ENCODE measurements at places on chromosomes 5 and 9. TPM values are rescaled to one million over a fixed set of nuclear protein-coding genes. Genes with fewer than 3 reads are reported as not detected.

DNA sequence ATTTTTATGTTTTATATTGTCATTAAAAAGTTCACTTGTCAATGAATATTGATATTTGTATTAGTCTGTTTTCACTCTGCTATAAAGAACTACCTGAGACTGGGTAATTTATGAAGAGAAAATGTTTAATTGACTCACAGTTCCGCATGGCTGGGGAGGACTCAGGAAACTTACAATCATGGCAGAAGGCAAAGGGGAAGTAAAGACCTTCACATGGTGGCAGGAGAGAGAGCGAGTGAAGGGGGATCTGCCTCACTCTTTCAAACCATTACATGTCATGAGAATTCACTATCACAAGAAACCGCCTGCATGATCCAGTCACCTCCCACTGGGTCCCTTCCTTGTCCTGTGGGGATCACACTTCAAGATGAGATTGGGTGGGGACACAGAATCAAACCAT lies 27.4 kb downstream of the SRD5A1 start:
- no peak for DNase-seq
- no peaks in the 10 kb centered on the region for H3K27me3 ChIP-seq
- no peak overlapping the region for H3K4me3 ChIP-seq
- no peak overlapping the region for H3K27ac ChIP-seq

- H3K36me3 ChIP-seq, result no peaks in the 10 kb centered on the region
- no peak overlapping the region for H3K27ac ChIP-seq
- DNase-seq, result no peak
- H3K4me3 ChIP-seq, result no peak overlapping the region
- H3K27me3 ChIP-seq, result no peaks in the 10 kb centered on the region
Measured at GRCh38 chr5:35285011-35285410, 54.7 kb upstream of the PRLR start.

DNA sequence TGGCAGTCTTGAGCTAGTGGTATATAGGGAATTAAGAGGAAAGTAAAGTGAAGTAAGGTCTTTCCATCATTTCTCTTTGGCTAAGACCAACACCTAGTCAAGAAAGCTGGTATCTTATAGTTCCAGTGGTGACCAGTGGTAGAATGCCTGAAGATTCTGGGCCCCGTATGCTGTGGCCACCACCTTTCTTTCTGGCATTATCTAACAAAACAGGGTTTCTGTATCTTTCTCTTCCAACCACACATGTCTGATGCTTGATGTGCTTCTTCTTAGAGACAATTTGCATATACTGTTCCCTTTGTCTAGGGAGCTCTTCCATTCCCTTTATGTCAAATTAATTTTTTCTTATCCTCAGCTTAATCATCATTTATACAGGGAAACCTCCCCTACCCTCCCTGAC lies 109.9 kb upstream of the SSBP2 start:
- no peaks in the 10 kb centered on the region for H3K36me3 ChIP-seq
- no peaks in the 10 kb centered on the region for H3K27me3 ChIP-seq
- H3K27ac ChIP-seq, result no peak overlapping the region
- H3K4me3 ChIP-seq, result no peak overlapping the region
- peaks cover 13% of the 10 kb centered on the region for H3K4me1 ChIP-seq
- no peak for DNase-seq

DNA sequence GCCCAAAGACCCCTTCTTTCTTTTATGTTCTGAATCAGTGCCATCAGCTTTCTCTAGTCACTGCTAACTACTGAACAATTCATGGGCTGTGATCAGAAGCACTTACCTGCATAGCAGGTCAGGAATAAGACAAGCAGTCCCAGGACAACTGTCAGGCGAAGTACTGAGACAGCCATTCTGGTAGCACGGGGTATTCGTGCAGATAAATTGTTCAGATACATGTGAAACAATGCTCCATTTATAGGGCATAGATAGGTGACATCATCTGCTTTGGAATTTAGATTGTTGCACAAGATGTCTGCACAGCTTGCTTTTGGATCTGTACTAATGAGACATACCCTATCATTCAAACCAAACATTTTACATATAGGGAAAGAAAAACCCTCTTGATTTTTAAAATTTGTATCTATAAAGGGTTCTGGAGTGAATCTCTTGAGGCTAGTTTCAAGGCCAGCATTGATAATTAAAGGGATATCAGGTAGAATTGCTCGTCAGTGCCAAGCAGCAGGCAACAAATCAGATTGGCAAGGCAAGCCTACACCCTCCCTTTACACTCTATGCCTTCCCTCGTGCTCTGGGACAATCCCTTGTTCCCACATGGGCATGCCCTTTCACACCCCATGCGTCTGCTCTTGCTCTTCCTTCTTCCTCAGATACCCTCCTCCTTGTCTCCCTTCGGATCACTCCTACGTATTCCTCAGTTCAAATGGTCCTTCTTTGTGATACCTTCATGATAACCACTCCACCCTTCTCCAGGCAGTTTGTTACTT lies at the start of gene C5orf46:
TSS of gene C5orf46 (minus strand) at position 213 of the 770 bp plus-strand sequence. CDS start at position 176, 37 bp downstream.
- H3K27ac ChIP-seq, result no peak within 1 kb of the TSS
- no peaks in the 10 kb centered on the region for H3K4me1 ChIP-seq
- no peaks in the 10 kb centered on the region for H3K36me3 ChIP-seq
- no peak within 1 kb of the TSS for H3K4me3 ChIP-seq
- H3K27me3 ChIP-seq, result no peaks in the 10 kb centered on the region

DNA sequence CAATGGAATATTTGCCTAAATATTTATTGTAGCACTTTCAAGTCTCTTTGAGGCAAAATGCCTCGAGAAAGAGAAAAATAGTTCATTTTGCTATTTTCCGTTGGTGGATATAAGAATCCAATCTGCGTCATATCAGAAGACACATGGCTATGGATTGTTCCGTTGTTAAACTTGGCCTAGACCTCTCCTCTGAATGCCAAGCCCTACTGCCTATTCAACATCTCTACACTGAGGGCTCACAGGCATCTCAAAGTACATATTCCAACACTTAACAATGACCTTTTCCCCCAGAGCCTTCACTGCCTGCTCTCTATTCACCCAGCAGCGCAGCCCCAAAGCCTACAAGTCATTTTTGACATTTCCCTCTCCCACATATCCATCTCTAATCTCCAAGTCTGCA lies 350.1 kb downstream of the GLIS3 start:
- no peaks in the 10 kb centered on the region for H3K27me3 ChIP-seq
- H3K27ac ChIP-seq, result no peak overlapping the region
- no peak overlapping the region for H3K4me3 ChIP-seq
- no peak for DNase-seq

DNA sequence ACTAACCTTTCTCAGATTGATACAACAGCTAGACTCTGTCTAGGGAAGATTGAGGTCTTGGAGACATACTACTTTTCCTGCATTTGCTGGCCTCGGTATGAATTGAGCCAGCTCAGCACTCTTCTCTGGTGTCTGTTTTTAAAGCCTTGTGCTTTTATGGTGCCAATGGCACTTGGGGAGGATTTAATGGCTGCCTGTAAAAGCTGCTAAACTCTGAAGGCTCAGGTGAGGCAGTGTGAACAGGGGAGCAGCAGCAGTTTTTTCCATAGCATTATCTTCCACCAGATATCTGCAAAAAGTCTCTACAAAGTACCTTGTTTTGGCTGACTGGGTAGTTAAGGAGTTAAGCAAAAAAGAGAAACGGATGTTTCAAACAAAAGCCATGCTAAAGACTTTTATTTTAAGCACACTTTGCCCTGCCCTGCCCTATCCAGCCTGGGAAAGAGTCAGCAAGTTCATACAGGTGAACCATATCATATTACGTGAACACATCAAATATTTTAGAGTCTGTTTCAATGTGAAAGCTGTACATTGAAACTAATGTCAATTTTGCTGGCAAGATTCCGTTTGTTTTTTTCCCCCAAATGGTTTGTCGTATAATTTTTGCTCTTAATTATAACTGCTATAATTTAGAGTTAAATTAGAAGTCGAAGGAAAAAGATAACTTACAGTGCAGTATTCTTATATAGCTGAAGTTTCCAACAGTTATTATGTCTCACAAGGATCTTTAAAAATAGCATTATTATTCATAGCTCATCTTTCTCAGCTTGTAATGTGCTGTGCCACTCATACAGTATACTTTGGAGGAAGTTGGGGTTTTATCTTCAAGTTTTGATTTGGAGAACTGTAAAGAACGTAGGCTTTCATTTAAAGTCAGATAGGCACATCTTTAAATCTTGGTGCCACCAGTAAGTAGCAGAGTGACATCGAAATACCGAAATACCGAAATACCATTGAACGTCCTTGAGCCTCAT lies 424.1 kb upstream of the CD180 start:
- H3K36me3 ChIP-seq, result no peaks in the 10 kb centered on the region
- no peaks in the 10 kb centered on the region for H3K27me3 ChIP-seq
- DNase-seq, result no peak
- no peak overlapping the region for H3K4me3 ChIP-seq

DNA sequence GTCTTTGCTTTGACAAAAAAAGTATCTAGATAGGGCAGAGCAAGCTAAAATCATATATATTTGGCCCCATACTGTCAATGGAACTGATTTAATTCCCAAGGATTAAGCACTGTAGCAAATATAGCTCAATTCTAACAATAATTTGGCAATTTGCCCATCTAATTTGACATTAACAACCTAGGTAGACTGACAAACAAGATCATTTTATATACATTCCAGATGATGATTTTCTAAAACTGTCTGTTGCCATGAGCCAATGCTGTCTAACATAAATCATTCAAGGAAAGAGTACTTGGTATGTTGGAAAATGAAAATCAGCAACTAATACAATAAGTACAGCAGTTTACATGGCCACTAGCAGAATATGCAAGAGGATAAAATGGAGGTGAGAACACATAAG lies 32.1 kb downstream of the MCTP1 start:
- no peak overlapping the region for H3K4me3 ChIP-seq
- H3K36me3 ChIP-seq, result no peaks in the 10 kb centered on the region
- H3K4me1 ChIP-seq, result no peaks in the 10 kb centered on the region
- no peaks in the 10 kb centered on the region for H3K27me3 ChIP-seq
- no peak for DNase-seq

DNA sequence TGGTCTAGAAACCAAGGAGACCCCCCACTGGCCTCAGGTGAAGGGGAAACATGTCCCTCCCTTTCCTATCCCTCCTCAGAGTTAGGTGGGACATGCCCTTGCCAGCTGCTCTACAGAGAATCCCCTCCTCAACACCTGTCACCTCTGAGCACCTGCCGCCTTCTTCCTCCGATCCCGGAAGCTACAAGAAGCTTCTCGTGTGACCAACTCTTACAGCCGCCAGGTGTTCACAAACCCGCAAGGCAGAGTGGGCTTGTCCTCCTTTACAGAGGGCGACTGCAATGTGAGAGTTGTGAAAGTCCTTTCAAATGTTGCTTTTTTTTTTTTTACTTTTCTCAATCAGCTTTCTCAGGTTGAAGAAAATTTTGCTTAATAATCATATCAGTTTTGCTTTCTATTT lies 3.7 kb upstream of the ICE1 start:
- H3K27ac ChIP-seq, result no peak overlapping the region
- H3K27me3 ChIP-seq, result no peaks in the 10 kb centered on the region
- DNase-seq, result no peak

- no peaks in the 10 kb centered on the region for H3K27me3 ChIP-seq
- no peaks in the 10 kb centered on the region for H3K36me3 ChIP-seq
- DNase-seq, result no peak
Measured at GRCh38 chr5:109413458-109413857, 3.7 kb upstream of the PJA2 start.

DNA sequence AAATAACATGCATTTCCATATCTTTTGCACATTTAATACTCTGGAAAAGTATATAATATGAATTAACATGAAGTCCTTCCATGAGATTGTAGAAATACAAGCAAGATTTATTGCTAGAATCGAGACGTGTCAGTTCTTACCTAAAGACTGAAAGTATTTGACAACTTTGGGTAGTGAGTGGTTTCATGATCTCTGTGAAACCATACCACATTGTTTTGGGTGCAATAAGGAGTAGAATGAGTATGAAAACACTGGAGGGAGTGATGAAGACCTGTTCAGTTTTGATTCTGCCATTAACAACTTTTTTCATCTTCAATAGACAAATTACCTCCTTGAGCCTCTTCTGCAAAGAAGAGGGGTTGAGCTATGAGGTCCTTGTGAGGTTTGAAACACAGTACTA lies 133.7 kb downstream of the NUDT12 start:
- H3K4me3 ChIP-seq, result no peak overlapping the region
- no peaks in the 10 kb centered on the region for H3K27me3 ChIP-seq
- H3K36me3 ChIP-seq, result no peaks in the 10 kb centered on the region
- no peak for DNase-seq
- peak overlapping the region; percentile 24 for H3K27ac ChIP-seq

DNA sequence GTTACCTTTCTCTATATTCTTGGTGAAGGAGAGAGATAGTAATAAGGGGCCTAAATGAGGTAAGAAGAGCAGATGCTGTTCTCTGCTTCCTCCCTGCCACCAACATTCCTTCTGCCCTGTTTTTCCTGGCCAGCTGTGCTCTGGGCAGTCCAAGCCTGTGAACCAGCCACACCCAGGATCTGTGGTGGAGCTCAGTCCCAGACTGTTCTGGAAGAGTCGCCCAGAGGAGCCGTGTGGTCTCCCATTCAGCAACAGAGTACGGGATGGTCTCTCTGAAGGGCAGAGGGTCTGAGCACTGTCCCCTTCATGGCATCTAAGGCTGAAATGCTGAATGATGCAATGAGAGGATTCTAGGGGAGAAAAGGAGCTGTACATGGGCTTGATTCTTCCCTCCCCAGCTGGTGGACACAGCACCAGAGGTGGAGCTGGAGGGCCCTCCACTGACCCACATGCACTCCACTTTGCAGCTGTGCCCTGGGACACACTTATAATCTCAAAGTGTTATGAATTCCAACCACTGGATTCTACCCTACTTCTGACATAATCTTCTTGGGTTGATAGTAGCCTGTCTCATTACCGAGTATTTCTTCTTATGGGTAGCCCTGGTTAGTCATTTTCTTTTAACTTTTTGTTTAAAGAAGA lies 70.8 kb upstream of the RPS23 start:
- no peaks in the 10 kb centered on the region for H3K36me3 ChIP-seq
- peaks cover 23% of the 10 kb centered on the region for H3K4me1 ChIP-seq
- H3K4me3 ChIP-seq, result no peak overlapping the region
- no peak overlapping the region for H3K27ac ChIP-seq

DNA sequence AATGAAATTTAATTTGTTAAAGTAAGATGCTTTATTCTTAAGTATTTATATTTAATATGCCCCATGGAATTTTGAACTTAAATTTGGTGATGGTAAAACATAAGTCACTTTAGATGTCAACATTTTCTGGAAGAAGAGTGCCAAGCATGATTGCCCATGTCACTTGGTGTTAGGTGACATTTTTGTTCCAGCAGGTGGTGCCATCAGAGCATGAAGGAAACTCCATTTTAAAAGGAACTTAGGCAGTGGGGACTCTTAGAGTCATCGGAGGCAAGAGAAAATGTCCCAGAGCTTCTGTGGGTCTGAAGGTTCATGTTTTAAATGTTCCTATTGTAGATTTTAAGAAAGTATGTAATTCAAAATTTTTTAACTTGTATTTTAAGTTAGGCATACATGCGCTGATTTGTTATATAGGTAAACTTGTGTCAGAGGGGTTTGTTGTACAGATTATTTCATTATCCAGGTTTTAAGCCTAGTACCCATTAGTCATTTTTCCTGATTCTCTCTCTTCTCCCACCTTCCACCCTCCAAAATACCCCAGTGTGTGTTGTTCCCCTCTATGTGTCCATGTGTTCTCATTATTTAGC lies 789.3 kb downstream of the SEMA5A start:
- H3K36me3 ChIP-seq, result no peaks in the 10 kb centered on the region
- no peak overlapping the region for H3K4me3 ChIP-seq
- H3K27ac ChIP-seq, result no peak overlapping the region
- DNase-seq, result no peak
- no peaks in the 10 kb centered on the region for H3K4me1 ChIP-seq

GRCh38 chr9:123609844-123610243 lies 253.8 kb downstream of the CRB2 start:
- H3K4me3 ChIP-seq, result no peak overlapping the region
- no peaks in the 10 kb centered on the region for H3K4me1 ChIP-seq
- H3K27ac ChIP-seq, result no peak overlapping the region

ACTBL2 gene
- not detected for total RNA-seq

CAST gene
- 411 TPM for total RNA-seq

SNCB gene
- 1.2 TPM for total RNA-seq
